Psoas muscle (tissue), 8 donors: ENCODE measurements at places on chromosomes 2 and 18. TPM values are rescaled to one million over a fixed set of nuclear protein-coding genes. Genes with fewer than 3 reads are reported as not detected.

DNA sequence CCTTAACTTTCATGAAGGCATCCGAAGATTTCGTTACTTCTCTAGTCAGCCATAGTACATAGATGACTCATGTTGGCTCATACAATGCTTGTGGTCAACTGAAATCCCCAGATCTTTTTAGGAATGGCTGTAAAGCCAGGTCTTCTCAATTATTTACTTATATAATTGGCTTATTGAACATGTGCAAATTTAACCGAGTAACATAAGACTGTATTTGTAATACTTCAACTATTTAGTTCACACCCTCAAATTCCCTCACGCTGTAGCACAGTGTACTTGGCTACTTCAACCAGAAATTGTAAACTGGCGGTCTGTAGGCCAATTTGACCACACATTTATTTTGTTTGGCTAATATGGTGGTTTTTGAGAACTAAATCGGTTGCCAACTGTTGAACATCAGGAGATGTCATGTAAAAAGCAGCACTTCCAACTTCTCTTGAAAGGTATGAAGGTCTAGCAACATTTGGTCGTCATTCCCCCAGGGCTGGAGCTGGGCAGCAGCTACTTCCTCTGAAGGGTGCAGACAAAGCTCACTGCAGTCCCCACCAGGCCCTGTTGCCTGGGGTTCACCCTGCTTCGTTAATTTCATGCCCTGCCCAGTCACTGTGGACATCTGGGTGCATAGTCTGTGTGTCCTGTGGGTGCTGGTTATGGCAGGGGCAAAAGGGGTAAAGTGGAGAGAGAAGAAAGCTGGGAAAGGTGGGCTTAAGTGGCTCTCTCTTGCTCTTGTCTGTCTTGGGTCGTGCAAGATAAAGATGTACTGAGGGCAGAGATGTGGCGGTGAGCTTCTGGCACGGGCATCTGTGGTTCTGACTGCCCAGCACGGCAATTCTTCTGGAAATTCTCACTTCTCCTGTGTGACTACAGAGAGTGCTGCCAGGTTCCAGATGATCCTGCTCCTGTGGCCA lies 3.2 kb upstream of the SH3RF3 start:
- no peaks in the 10 kb centered on the region for H3K27me3 ChIP-seq
- H3K27ac ChIP-seq, result no peak overlapping the region
- H3K4me1 ChIP-seq, result peaks cover 15% of the 10 kb centered on the region
- H3K4me3 ChIP-seq, result no peak overlapping the region
- H3K36me3 ChIP-seq, result no peaks in the 10 kb centered on the region
- no peak for DNase-seq

Gene ANKRD30BL
- total RNA-seq, result not detected

DNA sequence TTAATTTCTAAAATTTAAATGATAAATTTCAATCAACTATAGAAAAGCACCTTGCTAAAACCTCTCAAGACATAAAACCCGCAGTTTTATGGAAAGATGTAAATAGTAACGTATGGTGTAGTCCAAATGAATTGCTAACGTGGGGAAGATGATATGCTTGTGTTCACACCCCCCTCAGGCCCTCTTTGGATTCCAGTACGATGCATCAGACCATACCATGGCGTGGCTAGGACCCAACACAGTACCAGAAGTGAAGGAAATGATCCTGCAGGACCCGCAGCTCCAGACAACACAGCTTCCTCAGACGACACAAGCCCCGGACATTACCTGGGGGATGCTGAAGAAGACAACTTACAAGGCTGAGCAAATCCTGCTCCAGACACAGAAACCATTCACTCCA lies 60.1 kb upstream of the DYSF start:
- H3K4me3 ChIP-seq, result no peak overlapping the region
- H3K27ac ChIP-seq, result no peak overlapping the region
- DNase-seq, result no peak

GRCh38 chr2:240584486-240585031 lies 2.0 kb upstream of the CAPN10 start:
- H3K36me3 ChIP-seq, result no peaks in the 10 kb centered on the region
- H3K27me3 ChIP-seq, result no peaks in the 10 kb centered on the region
- DNase-seq, result peak; percentile 69

Gene HOXD3
- 3.8 TPM for total RNA-seq

DNA sequence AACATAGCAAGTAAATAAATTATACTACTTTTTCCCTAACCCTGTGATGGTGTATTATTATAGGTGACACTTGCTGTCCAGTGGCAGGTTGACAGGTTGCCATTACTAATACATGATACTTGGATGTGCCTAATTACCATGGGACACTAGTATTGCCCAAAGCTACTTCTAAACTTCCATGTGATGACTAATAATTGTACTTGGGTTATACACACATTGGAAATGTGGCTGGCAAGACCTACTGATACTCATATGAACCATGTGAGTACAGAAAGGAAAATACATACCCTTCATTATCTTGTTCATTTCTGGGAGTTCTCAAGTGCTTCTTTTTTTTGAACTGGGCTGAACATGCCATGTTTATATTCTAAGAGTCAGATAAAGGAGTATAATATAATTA lies 156.4 kb downstream of the IKZF2 start:
- H3K4me1 ChIP-seq, result no peaks in the 10 kb centered on the region
- no peak overlapping the region for H3K27ac ChIP-seq
- DNase-seq, result no peak
- no peak overlapping the region for H3K4me3 ChIP-seq

DNA sequence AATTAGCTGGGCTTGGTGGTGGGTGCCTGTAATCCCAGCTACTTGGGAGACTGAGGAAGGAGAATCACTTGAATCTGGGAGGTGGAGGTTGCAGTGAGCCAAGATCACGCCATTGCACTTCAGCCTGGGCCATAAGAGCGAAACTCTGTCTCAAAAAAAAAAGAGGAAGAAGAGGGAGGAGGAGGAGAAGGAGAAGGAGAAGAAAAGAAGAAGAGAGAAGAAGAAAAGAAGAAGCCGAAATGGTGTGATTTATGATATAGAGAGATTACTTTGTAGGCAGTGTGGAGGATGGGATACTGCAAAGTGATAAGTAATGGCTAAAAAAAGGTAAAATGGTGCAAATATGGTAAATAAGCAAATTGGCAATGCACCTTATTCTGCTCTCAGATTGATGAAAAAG lies 25.1 kb downstream of the THNSL2 start:
- H3K4me1 ChIP-seq, result no peaks in the 10 kb centered on the region
- H3K4me3 ChIP-seq, result no peak overlapping the region
- H3K27me3 ChIP-seq, result no peaks in the 10 kb centered on the region
- H3K27ac ChIP-seq, result no peak overlapping the region
- no peak for DNase-seq
- H3K36me3 ChIP-seq, result no peaks in the 10 kb centered on the region

DNA sequence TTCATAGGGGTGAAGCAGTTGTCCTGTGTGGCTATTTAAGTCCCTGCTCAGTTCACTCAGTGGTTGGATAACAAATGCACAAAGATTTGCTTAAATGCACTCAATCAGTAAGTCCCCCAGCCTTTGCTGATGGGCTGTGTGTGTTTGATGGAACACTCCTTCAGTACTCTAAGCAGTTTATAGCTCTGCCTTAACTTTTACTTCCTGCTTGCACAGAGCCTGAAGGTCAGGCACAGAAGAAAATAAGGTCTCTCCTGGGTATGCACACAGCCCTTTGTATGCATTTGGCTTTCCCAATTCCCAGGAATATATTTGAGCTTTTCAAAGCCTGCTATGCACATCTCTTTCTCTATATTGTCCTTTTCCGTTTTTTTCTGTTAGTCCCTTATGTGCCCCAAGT lies 208.7 kb upstream of the STK17B start:
- no peaks in the 10 kb centered on the region for H3K4me1 ChIP-seq
- no peak for DNase-seq
- no peaks in the 10 kb centered on the region for H3K36me3 ChIP-seq
- H3K27me3 ChIP-seq, result no peaks in the 10 kb centered on the region
- H3K27ac ChIP-seq, result no peak overlapping the region

GRCh38 chr18:70024829-70025228 lies 77.2 kb upstream of the CD226 start:
- no peak overlapping the region for H3K27ac ChIP-seq
- H3K27me3 ChIP-seq, result no peaks in the 10 kb centered on the region
- H3K36me3 ChIP-seq, result peaks cover 72% of the 10 kb centered on the region
- DNase-seq, result no peak

GRCh38 chr2:15367205-15367604 lies 193.9 kb downstream of the NBAS start:
- no peak overlapping the region for H3K27ac ChIP-seq
- H3K27me3 ChIP-seq, result no peaks in the 10 kb centered on the region
- no peaks in the 10 kb centered on the region for H3K4me1 ChIP-seq
- peaks cover 11% of the 10 kb centered on the region for H3K36me3 ChIP-seq
- no peak overlapping the region for H3K4me3 ChIP-seq
- no peak for DNase-seq

DNA sequence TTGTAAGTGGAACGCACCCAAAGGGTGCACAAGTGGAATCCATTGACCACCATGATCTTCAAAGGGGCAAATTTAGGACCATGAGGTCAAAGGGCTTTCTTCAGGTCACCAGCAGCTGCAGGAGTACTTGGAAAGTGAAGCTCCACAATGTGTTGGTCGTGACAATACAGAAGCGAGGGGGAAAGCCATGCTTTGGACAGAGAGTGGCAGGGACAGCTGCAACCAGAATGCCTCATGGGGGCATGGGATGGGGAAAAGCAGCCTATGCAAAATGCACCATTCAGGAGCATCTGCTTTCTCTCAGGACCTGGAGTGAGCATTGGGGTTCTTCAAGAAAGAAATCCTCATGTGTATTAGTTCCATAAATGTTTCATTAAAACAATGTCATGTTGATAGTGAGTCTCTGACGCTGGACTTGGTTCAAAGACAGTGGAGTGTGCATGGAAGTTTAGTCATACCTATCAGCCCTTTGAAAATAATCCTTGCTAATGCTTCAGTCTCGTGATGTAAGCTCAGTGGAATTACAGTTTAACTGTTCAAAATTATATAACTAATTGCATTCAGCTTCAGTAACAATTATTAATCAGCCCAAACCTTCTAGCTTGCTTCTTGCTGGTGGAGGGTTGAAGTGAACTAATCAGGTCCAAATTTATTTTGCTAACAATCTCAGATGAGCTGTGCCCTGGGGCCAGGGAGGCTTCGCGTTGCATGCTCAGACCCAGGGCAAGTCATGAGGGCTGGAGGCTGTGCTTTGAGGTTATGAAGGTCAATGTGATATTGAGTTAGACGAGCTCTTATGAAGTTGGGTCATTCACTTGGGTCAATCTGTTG lies 41.6 kb downstream of the ACKR3 start:
- no peak overlapping the region for H3K4me3 ChIP-seq
- no peaks in the 10 kb centered on the region for H3K27me3 ChIP-seq
- no peaks in the 10 kb centered on the region for H3K36me3 ChIP-seq
- no peak for DNase-seq
- peaks cover 8% of the 10 kb centered on the region for H3K4me1 ChIP-seq

- no peak for DNase-seq
- H3K4me1 ChIP-seq, result no peaks in the 10 kb centered on the region
- no peaks in the 10 kb centered on the region for H3K36me3 ChIP-seq
- no peaks in the 10 kb centered on the region for H3K27me3 ChIP-seq
- H3K27ac ChIP-seq, result no peak overlapping the region
- H3K4me3 ChIP-seq, result no peak overlapping the region
These were observed 71.3 kb upstream of the NRXN1 start for GRCh38 chr2:51103205-51103604.

GRCh38 chr2:64474121-64474571 lies 20.2 kb downstream of the LGALSL start:
- no peak overlapping the region for H3K27ac ChIP-seq
- no peak overlapping the region for H3K4me3 ChIP-seq
- H3K4me1 ChIP-seq, result no peaks in the 10 kb centered on the region
- DNase-seq, result no peak

Gene VWC2L
- total RNA-seq, result not detected

Gene SP140
- 0.32 TPM for total RNA-seq

Gene ASNSD1
- total RNA-seq, result 58.1 TPM

DNA sequence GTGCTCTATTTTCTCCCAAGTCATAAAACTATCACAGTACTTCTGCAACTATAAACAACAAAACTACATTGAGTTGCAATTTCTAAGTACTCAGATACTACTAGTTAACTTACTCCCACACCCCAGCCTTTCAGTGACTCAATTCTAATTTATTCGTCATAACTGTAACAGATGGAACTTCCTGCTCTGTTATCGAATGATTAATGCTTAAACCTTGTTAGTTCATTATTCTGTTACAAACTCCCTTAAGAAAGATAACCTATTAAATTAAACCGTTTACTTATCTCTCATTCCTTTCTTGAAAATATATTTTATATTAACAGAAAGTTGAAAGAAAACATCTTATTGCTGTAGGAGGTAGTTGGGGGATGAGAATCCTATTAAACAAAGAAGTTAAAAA lies 17.0 kb downstream of the TNFAIP6 start:
- no peaks in the 10 kb centered on the region for H3K4me1 ChIP-seq
- no peak overlapping the region for H3K4me3 ChIP-seq
- H3K27ac ChIP-seq, result no peak overlapping the region
- no peak for DNase-seq
- no peaks in the 10 kb centered on the region for H3K27me3 ChIP-seq
- H3K36me3 ChIP-seq, result no peaks in the 10 kb centered on the region

GRCh38 chr2:158762336-158762735 lies 32.8 kb upstream of the DAPL1 start:
- DNase-seq, result no peak
- no peaks in the 10 kb centered on the region for H3K4me1 ChIP-seq
- H3K4me3 ChIP-seq, result no peak overlapping the region
- no peaks in the 10 kb centered on the region for H3K27me3 ChIP-seq

Gene CASP10
- 3.1 TPM for total RNA-seq

Gene DDX18
- 33.4 TPM for total RNA-seq

- no peaks in the 10 kb centered on the region for H3K27me3 ChIP-seq
- H3K4me1 ChIP-seq, result no peaks in the 10 kb centered on the region
- no peak for DNase-seq
- H3K4me3 ChIP-seq, result no peak overlapping the region
- H3K36me3 ChIP-seq, result no peaks in the 10 kb centered on the region
These were observed 53.9 kb downstream of the NGEF start for GRCh38 chr2:232959139-232959538.

Gene LDLRAD4
- total RNA-seq, result 9.9 TPM

Gene CDH2
- 2.1 TPM for total RNA-seq

GRCh38 chr18:47953471-47953931 lies 23.0 kb upstream of the SMAD2 start:
- peak; percentile 39 for DNase-seq
- H3K4me1 ChIP-seq, result peaks cover 4% of the 10 kb centered on the region
- no peak overlapping the region for H3K4me3 ChIP-seq
- no peaks in the 10 kb centered on the region for H3K36me3 ChIP-seq
- H3K27me3 ChIP-seq, result no peaks in the 10 kb centered on the region
- peak overlapping the region; percentile 27 for H3K27ac ChIP-seq

Gene NT5C1B
- not detected for total RNA-seq

GRCh38 chr2:2825516-2826208 lies 494.6 kb upstream of the MYT1L start:
- no peaks in the 10 kb centered on the region for H3K36me3 ChIP-seq
- no peak for DNase-seq
- no peaks in the 10 kb centered on the region for H3K4me1 ChIP-seq
- H3K27ac ChIP-seq, result no peak overlapping the region
- H3K4me3 ChIP-seq, result no peak overlapping the region
- no peaks in the 10 kb centered on the region for H3K27me3 ChIP-seq
